Heart right ventricle (tissue), 16 donors: ENCODE measurements at places on chromosomes 3 and 15. TPM values are rescaled to one million over a fixed set of nuclear protein-coding genes. Genes with fewer than 3 reads are reported as not detected.
A peak's percentile ranks its signal among the peaks of the same experiment; 100 is the strongest.

GRCh38 chr3:85801955-85802354 is 843.2 kb downstream of the CADM2 start:
- DNase-seq, result no peak

DNA sequence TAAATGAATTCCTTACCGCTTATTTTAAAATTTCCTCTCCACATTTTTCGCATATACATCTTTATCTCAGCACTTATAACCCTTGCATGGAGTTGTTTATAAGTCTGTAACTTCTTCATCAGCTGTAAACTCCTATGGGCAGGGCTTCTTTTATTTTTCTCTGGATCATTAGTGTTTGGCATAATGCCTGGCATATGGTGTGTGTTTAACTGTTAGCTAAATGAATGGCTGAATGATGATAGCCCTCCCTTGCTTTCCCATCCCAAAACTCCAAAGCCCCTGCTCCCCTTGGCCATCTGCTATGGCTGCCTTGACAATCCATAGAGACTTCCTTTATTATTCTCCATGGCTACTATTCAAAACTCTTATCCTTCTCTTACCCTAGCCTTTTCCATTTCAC is 48.1 kb upstream of the SEMA6D start:
- DNase-seq, result no peak

ARF4 gene
- 61.2 TPM for total RNA-seq

DNA sequence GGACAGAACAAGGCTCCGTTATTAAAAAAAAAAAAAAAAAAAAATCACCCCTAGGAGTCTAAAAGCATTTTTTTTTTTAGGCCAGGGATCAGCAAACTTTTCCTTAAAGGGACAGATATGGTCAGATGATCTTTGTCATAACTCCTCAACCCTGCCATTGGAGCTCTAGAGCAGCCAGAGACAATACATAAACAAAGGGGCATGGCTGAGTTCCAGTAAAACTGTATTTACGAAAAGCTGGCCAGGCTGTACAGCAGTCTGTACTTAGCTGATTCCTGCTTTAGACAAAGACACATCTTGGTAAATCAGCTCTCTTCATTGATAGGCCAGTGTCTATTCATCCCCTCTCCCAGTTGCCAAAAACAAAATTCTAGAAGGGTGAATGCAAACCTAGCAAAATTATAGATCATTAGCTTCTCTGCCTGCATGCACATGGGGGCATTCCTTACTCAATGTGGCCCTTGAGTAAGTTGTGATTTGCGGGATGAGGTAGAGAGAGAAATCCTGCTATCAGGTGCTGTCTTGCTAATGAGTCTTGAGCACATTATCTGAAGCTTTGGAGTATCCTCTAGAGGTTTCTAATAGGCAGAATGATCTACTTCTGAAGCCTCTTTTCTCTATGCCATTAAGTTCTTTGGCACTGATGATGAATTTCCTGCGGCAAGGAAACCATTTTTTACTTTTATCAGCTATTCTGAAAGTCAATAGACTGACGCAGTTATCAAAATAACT is 35.2 kb downstream of the SENP8 start:
- DNase-seq, result no peak

GRCh38 chr15:40548610-40549009 is 16.2 kb downstream of the CCDC32 start:
- DNase-seq, result no peak

DNA sequence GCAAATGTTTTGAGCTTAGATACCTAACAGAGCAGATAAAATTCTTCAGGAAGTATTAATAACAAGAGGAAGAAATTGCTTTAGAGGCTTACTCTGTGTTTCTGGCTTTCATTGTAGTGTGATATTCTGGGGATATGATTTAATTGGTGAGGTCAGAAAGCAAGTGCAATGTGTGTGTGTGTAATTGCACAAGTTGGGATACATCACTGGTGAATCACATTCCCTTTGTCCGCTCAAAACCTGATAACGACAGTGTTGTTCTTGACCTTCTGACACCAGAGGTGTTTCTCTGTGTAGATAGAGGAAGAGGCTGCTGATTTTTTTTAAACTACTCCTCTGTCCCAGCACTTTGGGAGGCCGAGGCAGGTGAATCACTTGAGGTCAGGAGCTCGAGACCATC is 161.1 kb downstream of the CACNA2D3 start:
- DNase-seq, result no peak

DNA sequence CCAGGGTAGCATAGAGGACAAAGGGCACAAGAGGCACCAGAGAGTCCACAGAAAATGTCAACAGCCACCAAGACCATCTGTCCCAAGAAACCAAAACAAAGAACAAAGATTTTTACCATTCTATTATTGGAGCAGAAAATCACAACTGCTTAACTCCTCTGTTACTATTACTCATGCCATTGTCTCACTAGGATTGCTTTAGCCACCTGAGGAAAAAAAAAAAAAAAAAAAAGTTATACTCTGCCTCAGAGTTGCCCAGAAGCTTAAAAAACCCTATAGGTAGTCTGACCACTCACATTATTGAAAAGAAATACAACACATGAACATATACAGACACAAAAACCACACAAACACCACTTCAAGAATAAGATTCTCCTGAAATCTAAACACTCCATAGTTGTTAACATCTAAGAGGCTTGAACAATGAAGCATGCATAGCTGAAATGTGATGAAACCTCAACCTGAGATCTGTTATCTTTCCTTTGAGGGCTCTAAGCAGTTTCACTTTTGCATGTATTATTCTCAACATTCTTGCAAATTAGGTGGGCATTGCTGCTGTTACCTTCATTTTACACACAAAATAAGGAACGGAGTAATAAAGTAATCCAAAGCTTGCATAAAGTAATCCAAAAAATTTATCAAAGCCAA is 85.4 kb downstream of the IGSF11 start:
- no peak for DNase-seq

DNA sequence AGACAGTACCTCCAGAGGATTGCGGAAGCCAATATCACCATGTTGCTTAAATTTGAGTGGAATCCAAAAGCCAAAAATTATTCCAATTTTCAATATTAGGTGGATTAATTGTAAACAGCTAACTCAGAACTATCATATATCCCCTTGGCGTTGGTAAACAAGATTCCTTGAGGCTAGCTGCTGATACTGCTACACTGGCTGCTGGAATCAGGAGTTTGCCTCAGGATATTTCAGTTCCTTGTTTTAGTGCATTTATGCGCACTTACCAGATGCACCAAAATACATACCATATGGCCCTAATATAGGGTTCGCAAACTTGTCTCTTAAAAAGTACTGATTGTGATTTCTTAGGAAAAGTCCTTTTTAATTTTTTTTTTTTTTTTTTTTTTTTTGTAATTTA is 605.2 kb upstream of the NAALADL2 start:
- no peak for DNase-seq

DNA sequence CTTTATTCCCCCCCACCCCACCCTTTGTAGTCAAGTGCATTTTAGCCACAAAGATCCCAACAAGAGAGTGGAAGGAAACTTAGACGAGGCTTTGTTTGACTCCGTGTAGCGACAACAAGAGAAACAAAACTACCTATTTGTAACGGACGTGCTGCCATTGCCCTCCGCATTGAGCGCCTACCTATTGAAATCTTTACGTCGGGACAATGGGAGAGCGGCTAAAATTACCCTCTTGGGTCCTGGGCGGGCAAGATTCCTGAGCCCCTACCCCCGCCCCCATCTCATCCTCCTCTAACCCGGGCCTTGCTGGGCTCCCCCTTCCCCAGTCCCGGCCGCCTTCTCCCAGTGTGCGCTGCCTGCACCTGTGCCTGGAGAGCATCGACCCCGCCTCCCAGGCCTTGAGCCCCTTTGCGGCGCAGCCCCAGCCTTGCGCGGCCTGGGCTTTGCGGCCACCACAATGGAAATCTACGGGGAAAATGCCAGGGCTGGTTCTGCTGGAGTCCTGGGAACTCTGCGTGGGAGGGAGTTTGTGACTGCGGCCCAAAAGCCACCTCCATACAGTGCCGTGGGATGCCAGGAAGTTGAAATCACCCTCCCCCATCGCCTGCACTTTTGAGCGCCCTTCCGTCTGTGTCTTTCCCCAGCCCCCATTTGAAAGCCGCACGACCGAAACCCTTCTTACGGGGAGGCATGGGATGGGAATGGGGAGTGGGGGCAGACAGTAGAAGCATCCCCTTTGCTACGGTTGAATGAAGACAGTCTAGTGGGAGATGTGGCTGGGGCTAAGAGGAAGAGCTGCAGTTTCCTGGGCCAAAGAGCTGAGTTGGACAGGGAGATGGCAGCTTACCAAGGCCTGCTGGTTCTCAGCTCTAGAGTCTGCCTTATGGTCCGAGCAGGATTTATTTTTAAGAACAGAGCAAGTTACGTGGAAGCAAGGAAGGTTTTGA is 1.1 kb upstream of the SOX2 start:
- DNase-seq, result no peak

NPAP1 gene
- total RNA-seq, result not detected

GRCh38 chr3:40336511-40337135 is 27.1 kb downstream of the EIF1B start:
- DNase-seq, result no peak

CSTA gene
- 1.1 TPM for total RNA-seq

UROC1 gene
- total RNA-seq, result not detected

DNA sequence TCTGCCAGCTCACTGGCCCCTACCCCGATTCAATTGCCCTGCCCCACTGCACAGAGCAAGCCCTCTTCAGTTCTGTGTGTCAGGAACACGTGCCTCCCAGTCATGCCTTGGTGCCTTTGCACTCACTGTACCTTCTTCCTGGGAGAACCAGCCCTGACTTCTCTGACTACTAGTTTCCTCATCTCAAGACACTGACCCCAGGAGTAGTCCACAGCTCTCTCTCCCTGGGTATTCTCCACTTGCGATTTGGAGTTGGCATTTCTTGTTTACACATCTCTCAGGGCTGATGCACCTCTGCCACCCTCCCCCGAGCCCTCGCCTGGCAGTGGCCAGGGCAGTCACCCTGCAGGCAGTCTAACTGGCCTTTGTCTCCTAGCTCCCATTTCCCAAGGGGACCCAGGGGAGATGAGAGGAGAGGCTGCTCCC is 5.7 kb downstream of the CISH start:
- DNase-seq, result peak; percentile 10

CTXND1 gene
- 1.8 TPM for total RNA-seq

- no peak for DNase-seq
These were observed 15.9 kb downstream of the LMCD1 start for GRCh38 chr3:8517487-8517886.

SPESP1 gene
- 3.1 TPM for total RNA-seq

- DNase-seq, result no peak
These were observed 56.1 kb downstream of the PTPN9 start for GRCh38 chr15:75523011-75523410.

REC114 gene
- total RNA-seq, result 0.36 TPM
